AML-193 (cell line): ENCODE measurements at places on chromosomes 6 and 20.

DNA sequence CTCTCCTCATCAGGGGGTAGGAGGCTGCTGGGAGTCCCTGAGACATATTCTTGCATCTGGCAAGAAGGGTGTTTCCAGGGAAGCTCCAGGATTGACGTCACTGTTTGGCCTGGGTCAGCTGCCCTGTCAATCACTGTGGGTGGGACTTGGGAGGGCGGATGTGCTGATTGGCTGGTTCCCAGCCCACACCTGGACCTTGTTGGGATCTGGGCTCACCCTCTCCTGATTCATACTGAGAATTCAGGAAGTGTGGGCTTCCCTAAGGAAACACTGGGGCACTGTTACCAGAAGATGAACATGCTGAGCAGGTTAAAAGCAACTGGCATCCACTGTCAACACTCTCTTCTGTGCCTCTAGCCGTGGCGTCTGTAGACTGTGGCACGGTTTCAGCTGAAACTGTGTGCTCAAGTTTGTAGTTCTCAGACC is 36.5 kb downstream of the CDH26 start:
- no peak for DNase-seq

GRCh38 chr6:125194941-125195340 is 41.4 kb downstream of the TPD52L1 start:
- no peak for DNase-seq

- no peak for DNase-seq
Measured at GRCh38 chr20:60402189-60403058, 444.2 kb downstream of the CDH26 start.

DNA sequence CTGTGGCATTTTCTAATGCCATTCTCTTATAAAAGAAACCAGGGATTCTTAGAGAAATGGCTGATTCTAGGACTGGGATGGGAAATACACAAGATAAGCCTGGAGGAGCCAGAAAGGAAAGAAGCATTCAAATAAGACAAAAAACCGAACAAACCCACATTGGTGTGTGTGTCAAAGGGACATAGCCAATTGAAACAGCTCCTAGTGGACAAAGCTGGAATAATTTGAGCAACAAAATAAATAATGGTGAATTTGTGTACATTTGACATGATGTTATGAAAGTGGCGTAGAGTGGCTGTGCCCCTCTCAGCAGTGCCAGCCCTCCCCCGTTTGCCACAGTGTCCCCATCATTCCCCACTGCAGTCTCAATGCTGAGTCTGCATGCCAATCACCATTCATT is 55.5 kb downstream of the B3GAT2 start:
- no peak for DNase-seq

GRCh38 chr6:149231778-149232177 is 85.7 kb upstream of the TAB2 start:
- DNase-seq = no peak

DNA sequence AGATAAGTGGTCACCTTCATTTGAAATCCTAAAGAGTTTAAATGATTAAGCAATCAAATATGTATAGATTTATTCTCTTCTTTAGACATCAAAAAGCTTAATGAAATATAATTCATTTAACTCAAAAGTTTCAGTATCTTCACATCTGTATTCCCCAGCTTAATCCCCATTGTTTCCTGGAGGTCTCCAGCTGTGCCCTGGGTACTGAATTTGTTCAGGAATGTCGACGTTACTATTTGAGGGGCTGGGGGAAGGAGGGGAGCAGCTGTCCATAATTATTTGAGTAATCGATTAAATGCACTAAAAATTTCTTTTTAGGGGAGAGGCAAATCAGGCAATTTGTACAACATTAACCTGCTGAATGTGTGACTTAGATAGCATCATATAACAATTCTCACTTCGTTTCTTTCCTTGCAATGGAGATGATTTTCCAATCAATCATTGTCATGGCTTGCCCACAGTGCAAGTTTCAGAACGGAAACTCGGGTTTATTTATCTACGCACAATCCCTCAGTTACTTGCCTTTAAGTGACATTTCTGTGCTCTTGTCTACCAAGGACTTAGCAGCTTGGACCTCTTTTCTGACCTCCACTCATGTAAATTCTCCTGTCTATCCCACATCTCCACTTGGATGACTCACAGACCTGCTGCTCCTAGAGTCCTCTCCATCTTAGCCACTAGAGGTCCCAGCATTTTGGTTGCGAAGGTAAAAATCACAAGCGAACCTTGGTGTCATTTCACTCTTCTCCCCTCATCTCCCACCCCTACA is 3.9 kb downstream of the DOK5 start:
- DNase-seq = no peak

DNA sequence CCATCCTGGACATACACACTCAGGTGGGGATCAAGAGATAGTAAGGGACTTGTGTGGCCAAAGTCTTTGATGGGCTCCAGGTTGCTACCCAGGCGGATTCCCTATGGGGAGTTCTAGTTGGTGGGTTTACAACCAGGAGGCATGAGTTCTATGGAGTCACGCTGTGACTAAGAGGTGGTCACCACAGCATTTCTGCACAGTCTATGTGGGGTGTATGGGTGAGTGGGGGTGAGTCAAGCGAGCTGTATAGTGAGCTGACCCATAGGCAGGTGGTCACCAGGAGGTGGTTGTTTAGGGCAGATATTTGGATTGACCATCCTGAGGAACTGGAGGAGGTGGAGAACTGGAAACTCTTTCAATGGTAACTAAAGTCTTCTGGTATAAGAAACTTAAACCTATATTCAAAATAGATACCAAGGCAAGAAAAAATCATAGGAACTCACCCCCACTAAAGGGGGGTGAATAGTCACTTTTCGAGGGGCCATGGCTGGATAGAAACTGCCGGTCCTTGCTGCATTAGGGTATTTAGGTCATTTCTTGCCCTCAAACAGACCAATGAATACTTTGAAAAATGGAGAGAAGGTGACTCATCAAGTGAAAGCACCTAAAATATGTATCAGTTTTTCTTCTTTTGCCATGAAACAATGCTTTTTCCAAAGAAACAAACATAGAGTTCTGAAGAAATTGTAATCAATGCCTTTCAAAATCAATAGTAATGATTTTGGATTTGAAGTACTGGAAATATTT is 84.3 kb upstream of the NRN1 start:
- no peak for DNase-seq

- peak; percentile 67 for DNase-seq
Measured at GRCh38 chr6:27866357-27867050, 45.7 kb downstream of the OR2B2 start.

DNA sequence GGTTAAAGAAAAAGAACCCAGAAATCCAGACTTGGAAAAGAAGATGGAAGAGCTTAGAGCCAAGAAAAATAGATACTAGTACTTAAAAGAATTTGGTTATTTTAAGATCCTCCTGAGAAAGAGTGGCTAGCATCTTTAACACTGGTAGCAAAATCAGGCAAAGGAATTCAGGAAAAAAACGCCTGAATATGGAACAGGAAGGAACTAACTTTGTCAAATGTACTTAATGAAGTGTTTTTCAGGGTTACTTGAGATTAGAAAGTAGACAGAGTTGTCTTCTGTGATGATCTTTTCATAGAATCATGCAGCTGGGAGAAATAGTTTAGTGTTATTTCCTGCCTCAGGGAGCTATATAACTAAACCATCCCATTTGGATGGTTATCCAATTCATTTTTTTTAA is 50.8 kb upstream of the SASH1 start:
- no peak for DNase-seq
